LHCN-M2 (cell line): ENCODE measurements at places on chromosomes 3 and 15.

- DNase-seq, result no peak
Observed at GRCh38 chr15:101209285-101209845, 42.5 kb downstream of the CHSY1 start.

DNA sequence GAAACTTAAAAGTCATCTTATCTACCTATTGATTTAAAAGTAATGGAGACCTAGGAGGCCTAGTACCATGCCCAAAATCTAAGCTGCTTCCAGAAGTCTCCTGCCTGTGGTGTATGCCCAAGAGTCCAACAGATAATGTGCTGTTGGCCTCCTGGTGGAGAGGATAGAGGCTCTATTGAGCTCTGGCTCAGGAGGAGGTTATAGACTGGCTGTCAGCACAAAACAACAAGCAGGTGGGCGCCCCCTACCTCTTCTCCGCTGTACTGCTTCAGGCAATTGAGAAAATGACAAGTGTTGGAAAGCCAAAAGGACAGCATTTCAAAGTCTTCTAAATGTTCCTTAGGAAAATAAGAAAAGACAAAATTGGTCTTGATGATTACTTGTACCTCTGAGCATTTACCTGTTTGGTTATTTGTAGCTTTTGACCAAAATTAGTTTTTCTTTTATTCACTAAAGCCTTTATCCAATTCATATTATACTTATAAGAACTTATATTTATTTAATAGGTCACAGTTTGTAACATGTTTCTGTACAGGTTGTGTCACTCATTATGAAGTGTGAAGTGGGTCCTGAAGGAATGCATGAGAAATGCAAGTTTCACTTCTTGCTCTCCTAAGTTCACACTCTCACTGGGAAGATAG is 17.2 kb upstream of the GNB5 start:
- peak; percentile 79 for DNase-seq

DNA sequence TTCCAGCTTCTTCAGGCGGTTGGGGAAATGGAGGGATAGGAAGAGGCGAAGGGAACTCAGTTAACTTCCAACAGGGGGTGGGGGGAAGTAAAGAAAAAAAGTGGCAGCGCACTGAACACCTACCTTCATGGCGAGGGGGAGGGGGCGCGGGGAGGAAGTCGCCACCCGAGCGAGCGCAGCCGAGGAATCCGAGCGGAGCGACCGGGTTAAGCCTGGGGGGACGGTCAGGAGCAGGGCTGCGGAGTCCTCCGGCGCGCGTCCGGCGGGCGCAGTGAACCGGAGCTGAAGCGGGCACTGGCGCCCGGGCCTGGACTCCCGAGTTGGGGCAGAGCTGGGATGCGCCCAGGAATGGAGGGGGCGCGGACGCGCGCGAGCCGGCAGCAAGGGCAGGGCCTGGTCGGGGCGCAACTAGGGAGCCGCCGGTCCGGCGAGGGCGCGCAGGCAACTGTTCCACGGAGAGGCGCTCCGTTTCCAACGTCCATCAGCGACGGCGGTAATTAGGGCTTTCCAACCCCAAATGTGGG is at the start of gene WNT5A:
TSS of gene WNT5A (minus strand) at position 450 of the 524 bp plus-strand sequence. CDS start at position 129, 321 bp downstream.
- DNase-seq, result peak; percentile 54

- DNase-seq, result no peak
Observed at GRCh38 chr3:65729973-65730372, 308.7 kb downstream of the MAGI1 start.

DNA sequence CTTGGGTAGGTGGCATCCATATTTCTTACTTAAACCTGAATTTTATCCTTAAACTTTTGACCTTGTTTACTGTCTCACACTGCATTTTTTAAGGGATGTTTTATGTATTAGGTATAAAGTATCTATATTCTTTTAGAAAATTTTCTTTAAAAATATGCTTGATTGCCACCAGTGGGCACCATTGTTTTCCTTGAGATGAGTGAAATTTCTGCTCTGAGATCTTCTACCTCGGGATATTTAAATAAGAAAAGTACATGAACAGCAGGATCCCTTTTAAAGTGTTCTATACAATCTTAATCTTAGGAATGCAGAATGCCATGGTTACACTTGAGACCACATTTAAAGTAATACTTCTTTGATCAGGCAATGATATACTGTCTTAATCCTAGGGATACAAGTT is 108.7 kb downstream of the SLMAP start:
- DNase-seq, result peak; percentile 18

DNA sequence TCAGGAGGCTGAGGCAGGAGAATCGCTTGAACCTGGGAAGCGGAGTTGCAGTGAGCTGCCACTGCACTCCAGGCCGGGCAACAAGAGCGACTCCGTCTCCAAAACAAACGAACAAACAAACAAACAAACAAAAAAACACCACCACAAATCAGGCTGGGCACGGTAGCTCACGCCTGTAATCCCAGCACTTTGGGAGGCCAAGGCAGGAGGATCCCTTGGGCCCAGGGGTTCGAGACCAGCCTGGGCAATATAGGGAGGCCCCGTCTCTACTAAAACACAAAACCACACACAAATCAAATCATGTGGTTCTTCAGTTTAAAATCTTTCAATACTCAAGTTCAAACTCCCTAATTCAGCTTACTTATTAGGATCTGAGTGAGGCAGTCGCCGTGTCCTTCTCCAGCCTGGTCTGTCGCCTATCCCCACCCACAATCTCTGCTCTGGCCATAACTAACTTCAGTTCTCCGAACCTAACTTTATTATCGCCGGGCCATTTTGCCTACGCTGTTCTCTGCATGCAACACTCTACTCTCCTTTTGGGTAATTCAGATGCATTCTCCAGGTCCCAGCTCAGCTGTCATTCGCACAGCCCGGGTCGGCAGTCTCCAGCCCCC is 660 bp upstream of the RTF1 start:
- no peak for DNase-seq

DNA sequence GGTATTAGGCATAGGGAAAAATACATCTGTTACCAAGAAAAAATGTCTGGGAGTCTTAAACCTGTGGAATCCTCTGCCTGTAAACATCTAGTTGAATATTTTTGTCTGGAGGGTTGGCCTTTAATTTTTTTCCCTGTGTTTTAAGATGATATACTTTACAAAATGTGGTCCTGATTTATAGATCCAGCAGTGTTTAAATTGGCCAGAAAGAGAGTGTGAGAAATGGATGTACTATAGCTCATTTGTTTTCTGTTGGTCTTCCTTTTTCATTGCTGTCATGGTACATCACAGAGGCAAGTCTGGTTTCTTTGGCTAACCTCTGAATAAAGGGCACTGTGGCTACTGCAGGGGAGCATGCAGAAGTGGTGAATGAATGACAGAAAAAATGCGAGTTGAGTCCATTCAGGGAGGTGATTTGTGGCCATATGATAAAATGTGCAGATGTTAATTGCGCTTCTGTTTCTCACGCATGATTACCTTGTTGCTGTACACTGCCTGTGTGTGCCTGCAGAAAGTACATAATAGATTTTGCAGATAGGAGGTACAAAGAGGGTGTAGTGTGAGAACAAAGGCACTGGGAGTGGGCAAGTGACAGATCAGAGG is 150.0 kb downstream of the NFKBIZ start:
- no peak for DNase-seq

- DNase-seq, result no peak
Observed at GRCh38 chr15:88232771-88233201, 23.8 kb downstream of the NTRK3 start.

DNA sequence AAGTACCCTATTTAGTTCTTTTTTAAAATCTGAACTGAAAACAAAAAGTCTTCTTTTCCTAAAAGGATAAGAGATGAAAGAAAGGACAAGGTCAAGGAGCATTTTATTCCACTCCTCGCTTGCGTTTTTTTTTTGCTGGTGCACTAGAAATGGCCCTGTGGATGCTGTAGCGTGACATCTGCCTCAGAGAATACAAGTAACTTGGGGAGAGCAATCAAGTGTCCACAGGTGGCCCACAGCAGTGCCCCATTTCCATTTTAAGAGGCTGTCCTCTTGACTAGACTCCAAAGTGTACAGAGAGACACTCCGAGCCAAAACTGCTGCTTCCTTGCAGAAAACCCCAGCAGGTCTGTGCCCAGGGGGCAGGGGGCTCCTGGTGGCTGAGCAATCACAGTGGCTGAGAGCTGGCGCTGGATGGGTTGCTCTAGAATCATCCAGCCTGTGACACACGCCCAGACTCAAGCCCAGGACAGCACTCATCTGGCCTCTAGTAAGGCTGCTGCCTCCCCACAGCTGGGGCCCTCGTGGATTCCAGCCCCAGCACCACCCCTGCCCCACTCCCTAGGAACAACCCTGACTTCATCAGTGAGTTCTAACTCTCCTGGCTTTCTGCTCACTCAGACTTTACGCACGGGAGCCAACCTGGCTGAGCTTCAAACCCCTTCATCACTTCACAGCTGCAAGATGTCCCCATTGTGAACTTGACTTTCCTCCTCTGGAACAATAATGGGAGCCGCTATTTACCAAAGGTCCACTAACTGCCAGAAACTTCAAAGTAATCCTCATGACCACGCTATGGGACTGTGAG is 71.1 kb upstream of the SPATA12 start:
- no peak for DNase-seq

- no peak for DNase-seq
Observed at GRCh38 chr3:173814809-173815208, 417.3 kb downstream of the NLGN1 start.
